NCI-H446 treated with DMSO at 0.1 percent for 48 hours (cell line): ENCODE measurements at places on chromosomes 1 and 21.

GRCh38 chr1:112878321-112878720 is 77.7 kb downstream of the SLC16A1 start:
- no peak for DNase-seq

- DNase-seq: no peak
Observed at GRCh38 chr1:223834660-223835263, 11.0 kb downstream of the TP53BP2 start.

DNA sequence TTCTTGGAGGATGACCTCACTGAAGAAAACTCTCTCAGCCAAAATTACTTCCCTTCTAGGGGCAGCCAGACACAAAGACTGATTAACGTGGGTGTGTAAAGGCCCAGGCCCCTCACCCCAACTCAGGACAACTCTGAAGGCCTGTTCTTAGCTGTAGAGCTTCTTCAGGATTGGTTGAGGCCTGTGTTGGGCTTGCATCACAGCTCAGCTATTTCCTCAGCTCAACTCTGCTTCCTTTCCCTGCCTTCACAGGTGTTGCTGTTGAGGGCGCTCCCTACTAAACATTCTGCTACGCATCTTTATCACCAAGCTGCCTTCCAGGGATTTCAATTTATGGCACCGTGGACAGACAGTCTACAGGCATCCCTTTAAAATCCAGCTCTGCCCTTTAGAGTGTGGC is 36.8 kb downstream of the MAB21L3 start:
- no peak for DNase-seq

DNA sequence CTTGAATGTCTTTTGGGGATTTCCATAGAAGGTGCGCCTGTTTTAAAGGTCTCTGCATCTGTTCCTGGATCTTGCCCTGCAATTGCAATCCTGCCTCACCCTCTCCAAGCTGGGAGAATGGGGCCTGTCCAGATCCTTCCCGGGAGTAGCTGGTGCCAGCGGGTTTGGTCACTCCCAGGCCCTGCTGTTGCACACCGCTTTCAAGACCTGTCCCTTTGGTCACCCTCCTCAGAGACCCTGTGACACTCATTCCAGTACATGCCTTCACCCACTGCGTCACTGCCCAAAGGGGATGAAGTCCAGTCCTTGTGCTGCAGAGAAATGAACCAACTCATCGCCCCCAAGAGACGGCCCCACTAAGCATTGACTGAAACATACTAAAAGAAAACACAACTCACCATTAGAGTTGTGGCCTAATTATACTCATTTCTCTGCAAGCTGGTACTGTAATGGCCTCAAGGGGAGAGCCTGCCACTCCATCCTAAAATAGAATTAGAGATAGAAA is 1.9 kb upstream of the IRF2BP2 start:
- no peak for DNase-seq

DNA sequence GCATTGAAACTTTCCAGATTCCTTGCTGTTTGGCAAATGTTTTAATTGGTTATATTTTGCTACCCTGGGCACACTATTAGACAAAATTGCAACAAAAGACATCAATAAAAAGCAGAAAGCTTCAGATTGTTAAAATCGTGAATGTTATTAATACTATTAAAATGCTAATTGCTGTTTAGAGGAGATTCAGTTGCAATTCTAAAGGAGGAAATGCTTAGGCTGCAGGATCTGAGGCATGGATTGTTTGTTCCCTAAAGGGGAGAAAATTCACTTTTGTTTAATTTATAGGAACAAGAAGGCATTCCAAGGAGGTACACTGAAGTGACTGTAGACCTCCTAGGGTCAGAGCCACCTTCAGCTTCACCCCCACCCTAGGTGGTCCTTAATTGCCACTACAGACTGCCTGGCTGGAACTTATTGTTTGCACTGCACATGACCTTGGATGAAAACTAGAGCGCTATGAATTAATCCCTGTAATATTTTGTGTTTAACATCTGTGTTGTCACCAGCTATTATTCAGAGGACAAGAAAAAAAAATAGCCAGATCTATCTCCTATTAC is 1266.9 kb upstream of the ADGRL2 start:
- no peak for DNase-seq

- DNase-seq: no peak
Observed at GRCh38 chr1:232664844-232665777, 35.2 kb upstream of the SIPA1L2 start.

- DNase-seq: no peak
Observed at GRCh38 chr1:114559356-114559755, 22.1 kb downstream of the BCAS2 start.

GRCh38 chr1:224213438-224214119 is 30.5 kb downstream of the DEGS1 start:
- no peak for DNase-seq
